ENCODE measurements at places on chromosomes 1 and 21. TPM values are rescaled to one million over a fixed set of nuclear protein-coding genes. Genes with fewer than 3 reads are reported as not detected.

Gene RAP1GAP
- total RNA-seq: 10.5 TPM

Gene WNT4
- total RNA-seq: 0.32 TPM

Gene P3H1
- 26.4 TPM for total RNA-seq

Gene GJC2
- total RNA-seq: 0.52 TPM

Gene CD5L
- total RNA-seq: not detected

Gene PCP4
- not detected for total RNA-seq

Gene C8B
- not detected for total RNA-seq

Gene MSH4
- 0.02 TPM for total RNA-seq

Gene TMOD4
- total RNA-seq: 0.24 TPM

Gene SAMD11
- total RNA-seq: 21.2 TPM

Gene CYP4A11
- total RNA-seq: not detected

Gene NVL
- total RNA-seq: 17.8 TPM

All from A549 treated with AZD2906 at 1 μM for 4 hours (cell line).